Effector memory CD4-positive, alpha-beta T cell (primary cell): ENCODE measurements at places on chromosomes 12 and 14.

DNA sequence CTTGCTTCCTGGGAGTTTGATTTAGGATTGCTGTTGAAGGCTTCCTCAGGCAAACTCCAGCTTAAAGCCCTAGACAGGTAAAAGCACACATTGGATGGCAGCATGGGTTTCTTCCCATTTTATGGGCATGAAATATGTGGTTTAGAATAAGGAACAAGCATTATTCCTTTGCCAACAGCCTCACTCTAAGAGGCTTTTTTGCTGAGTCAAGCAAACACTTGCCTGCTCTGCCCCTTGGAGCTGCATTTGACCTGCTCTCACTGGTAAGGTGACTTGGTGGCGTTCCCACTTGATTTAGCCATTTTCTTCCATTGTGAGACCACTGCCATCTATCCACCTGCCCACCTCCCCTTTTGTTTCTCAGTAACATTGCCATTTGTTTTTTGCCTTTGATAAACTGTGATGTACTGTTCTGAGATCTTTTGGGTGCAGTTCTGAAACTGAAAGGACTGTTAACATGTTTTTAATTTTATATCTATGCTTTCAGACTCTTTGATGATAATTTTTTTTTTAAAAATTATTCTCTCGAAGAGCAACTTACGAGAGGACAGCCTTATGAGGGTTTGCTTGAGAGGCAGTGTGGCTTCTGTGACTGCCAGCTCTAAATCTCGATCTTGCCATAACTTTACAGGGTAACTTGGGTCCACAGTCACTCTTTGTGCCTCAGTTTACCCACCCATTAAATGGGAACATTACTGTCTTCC lies 92.6 kb downstream of the GALNT8 start:
- DNase-seq: no peak

GRCh38 chr12:101806265-101806664 lies 24.5 kb downstream of the GNPTAB start:
- DNase-seq: no peak

- DNase-seq: peak; percentile 49
These were observed 3.6 kb upstream of the P2RX2 start for GRCh38 chr12:132614861-132615578.

GRCh38 chr12:19332196-19332595 lies 107.1 kb upstream of the AEBP2 start:
- no peak for DNase-seq

- DNase-seq: no peak
These were observed 198.0 kb upstream of the DCN start for GRCh38 chr12:91380631-91381030.

GRCh38 chr14:88829685-88830302 lies 5.3 kb downstream of the TTC8 start:
- DNase-seq: no peak

DNA sequence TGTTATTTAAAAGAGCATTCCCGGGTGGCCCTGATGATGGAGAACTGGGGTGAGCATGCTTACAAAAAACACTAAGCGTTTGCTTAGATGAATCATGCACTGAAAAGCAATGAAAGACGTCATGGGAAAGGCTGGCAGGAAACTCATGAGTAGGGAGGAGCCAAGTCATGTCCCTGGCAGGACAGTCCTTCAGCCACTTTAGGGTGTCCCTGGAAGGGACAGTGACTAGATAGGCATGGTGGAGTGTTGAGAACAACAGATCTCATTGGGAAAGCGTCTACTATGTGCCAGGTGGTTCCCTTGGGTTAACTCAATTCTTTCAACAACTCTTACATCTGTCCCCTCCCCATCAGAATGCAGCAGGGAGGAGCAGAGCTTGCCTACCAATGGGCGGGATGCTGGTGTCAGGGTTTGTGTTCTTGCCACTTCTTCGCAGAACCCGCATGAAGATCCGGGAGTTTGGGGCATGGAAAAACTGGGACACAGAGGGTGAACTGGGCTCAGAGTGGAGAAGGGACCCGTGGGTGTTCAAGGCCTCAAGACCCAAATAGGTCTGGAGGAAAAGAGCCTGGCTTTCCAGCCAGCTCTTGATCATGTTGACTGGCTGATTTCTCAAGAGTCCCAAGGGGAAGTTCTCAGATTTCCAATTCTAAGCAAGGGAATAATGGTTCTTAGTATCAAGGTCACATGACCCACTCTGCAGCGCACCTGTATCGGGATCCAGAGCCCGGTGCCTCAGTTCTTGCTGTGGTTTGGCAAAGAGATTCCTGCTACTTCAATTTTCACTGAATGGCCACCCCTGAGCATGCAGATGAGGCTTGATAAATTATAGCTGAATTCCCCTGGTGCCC lies 653.9 kb upstream of the TBX3 start:
- no peak for DNase-seq
